ENCODE measurements at places on chromosomes 4 and X.

DNA sequence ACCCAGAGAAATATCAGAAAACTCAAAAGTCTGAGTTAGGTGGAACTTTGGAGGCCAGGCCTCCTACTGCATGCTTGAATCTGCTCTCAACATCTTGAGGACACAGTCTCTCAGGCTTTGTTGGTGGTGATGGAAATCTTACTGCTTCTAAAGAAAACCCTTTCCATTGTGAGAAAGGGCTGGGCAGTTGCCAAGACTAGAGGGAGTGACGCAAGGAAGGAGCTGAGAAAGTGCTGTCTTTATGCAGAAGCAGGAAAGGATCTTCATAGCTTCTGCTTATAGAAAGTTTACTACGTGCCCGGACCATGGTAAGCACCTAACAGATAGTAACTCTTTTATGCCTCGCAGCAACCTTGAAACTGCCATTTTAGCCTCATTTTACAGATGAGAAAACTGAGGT lies 2.4 kb upstream of the CRMP1 start:
- no peak for DNase-seq

DNA sequence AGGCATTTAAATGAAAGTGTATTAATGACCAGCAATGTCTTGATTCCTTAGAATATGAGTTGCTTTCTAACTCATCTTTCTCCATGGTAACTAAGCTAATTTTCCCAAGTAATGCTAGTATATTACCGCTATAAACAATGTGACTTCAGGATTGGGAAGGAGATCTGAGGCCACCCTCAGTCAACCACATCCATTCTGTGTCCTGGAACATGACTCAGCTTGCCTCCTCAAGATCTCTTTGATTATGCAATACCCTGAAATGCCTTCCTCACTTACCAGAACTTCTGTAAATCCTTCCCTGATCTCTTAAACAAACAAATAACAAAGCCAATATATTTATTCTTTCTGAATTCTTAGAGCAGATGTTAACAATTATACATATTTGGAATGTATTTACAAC lies 1495.5 kb downstream of the PCDH18 start:
- DNase-seq = no peak

- peak; percentile 22 for DNase-seq
Observed at GRCh38 chrX:78119521-78120227, 15.6 kb downstream of the PGK1 start.

DNA sequence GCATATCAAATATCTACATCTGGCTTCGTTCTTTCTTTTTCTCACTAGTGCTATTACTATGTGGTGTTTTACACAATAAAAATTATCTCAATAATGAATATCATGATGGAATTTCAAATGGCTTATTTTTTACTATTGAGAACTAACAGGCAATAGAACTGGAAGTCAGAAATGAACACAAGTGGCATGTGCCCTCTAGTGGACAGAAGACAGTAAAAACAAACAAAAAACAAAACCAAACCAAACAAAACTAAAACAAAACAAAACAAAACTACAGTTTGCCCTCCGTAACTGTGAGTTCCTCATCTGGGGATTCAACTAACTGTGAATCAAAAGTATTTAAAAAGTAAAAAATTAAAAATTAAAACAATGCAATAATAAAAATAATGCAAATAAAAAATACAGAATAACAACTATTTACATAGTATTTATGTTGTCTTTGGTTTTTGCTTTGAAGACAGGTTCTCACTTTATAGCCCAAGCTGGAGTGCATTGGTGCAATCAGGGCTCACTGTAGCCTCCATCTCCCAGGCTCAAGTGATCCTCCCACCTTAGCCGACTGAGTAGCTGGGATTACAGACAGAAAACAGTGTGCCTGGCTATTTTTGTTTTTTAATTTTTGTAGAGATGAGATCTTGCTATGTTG lies 195.6 kb upstream of the TACR3 start:
- DNase-seq = no peak

DNA sequence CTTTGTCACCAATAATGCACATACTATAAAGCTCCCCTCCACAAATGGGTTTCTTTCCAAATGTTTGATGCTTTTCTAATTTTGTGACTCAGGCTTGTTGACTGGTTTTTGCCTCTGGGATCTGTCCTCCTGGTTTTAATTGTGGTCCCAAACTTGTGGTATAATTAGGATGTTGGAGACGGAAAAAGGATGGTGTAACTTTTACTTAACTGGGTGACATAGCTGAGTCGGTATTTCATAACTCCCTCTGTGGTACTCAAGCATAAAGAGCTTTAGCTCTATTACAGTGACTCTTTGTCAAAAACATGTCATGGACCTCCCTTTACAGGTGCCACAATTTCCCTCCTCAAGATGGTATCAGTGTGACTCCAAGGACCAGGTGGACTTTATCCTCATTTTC lies 119.7 kb upstream of the RBPJ start:
- no peak for DNase-seq

GRCh38 chr4:150411520-150411919 lies 170.4 kb upstream of the MAB21L2 start:
- DNase-seq = no peak

DNA sequence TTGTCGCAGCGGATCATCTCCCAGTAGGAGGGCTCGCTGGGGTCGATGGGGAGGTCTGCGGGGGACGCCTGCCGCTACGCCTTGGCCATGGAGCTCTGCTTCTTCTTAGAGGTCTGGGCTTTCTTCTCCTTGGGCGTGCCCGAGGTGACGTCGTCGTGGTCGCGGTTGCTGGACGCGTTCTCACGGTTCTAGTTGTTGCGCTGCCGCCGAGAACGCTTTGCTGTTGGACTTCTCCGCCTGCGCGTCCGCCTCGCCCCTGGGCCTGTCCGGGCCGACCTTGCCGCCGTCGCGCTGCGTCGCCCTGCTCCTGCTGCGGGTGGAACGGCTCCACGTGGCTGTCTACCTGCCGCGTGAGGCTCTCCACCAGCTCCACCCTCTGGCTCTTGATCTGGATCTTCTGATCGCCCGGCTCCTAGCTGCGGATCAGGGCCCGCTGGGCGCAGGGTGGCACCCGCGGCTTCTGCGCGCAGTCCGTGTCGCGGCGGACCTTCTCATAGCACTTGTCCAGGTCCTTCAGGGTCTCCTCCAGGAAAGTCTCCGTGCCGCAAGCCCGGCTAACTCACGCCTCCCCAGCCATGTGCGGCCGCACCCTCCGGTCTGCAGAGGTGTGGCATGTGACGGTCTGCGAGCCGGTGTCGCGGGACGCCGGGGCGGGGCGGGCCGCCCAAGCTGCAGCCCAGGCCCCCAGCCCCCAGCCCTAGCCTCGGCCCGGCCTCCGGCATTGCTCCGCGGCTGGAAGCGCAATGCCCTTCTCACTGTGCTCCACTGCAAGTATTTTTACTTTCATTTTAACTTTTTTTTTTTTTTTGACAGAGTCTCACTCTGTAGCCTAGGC lies 40.5 kb upstream of the OGT start:
- peak; percentile 17 for DNase-seq

DNA sequence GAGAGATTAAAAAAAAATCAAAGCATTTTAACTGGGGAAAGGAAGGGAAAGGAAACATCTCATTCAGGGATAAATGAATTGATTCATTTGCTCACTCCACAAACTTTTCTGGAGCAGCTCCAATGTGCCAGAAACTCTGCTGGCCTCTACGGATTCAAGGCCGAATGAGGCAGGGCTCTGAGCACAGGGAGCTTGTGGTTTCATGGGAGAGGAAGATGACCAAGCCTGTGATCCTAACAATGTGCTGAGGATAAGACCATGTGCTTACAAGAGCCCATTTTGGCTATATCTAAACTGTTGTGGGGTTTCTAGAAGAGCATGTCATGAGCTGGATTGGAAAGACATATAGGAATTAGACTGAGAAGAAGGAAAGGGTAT lies 137.5 kb downstream of the ZNF674 start:
- no peak for DNase-seq

GRCh38 chrX:155535866-155536265 lies 76.9 kb downstream of the TMLHE start:
- DNase-seq = no peak

DNA sequence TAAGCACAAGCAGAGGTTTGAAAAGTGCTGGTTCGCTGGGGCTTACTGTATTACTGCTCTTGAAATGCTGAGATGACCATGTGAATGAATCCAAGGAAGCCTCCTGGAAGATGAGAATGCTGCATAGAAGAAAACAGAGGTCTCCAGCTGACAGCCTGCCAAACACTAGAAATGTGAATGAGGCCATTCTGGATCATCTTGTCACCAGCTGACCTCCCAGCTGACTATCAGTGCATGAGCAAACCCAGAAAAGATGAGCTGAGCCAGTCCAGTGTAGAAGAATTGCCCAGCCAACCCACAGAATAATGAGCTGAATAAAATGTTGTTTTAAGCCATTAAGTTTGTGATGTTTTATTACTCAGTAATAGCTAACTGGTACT lies 49.1 kb upstream of the DYNLT3 start:
- DNase-seq = no peak
